Endothelial cell of umbilical vein (primary cell): ENCODE measurements at places on chromosomes 7 and 10. TPM values are rescaled to one million over a fixed set of nuclear protein-coding genes. Genes with fewer than 3 reads are reported as not detected.

DNA sequence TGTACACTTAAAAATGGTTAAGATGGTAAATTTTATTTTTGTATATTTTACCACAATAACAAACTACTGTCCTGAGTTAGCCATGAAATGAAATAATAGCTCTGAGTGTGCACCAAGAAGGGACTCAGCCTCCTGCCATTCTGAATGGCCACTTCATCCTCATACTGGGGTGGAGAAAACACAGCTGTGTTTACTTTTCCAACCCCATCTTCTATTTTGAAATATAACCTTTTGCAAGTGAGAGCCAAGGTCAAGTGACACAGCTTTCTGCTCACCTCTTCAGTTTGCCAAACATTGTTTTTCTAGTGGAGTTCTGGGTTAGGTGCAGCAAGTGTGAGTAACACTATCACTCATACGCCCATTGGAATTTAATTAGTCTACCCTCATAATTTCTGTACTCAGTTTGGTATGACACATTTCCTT, 107.4 kb upstream of the GLCCI1 start:
- no peak overlapping the region for H3K27ac ChIP-seq
- H3K4me3 ChIP-seq: no peak overlapping the region
- peaks cover 21% of the 10 kb centered on the region for H3K4me1 ChIP-seq

TFEC gene
- 7.9 TPM in 2 replicates for total RNA-seq

GRCh38 chr7:85474234-85474633, 287.4 kb upstream of the SEMA3D start:
- no peaks in the 10 kb centered on the region for H3K36me3 ChIP-seq
- no peaks in the 10 kb centered on the region for H3K4me1 ChIP-seq
- no peak for DNase-seq
- no peak overlapping the region for H3K4me3 ChIP-seq

KLF14 gene
- not detected in 2 replicates for total RNA-seq

BCAP29 gene
- 162 and 175 TPM in 2 replicates for total RNA-seq
